ENCODE measurements at places on chromosomes 3 and 15. TPM values are rescaled to one million over a fixed set of nuclear protein-coding genes. Genes with fewer than 3 reads are reported as not detected.

DNA sequence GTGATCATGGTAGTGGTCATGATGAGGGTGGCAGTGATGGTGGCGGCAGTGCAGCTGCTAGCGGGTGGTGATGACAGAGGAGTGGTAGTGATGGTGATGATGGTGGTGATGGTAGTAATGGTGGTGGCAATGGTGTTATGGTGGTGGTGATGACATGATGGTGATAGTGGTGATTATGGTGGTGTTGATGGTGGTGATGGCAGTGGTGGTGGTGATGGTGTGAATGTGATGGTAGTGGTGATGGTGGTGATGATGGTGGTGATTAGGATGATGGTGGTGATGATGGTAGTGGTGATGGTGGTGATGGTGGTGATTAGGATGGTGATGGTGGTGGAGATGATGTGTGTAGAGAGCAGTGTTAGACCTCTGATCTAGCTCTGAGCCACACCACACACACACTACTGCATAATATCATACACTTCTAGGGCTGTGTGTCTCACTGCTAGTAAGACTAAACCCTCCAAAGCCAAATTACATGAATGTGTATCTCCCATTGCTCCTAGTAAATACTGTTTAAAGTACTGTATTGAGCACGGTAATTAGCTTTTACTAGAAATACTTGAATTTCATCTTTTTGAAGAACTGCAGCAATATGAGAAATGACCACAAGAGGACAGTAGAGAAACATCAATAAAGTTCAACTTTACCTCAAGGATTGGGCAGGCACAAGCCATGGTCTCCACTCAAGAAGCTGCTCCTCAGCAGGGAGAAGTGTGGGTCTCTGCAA, 28.8 kb downstream of the TMED3 start:
- peak; percentile 40 for DNase-seq

DNA sequence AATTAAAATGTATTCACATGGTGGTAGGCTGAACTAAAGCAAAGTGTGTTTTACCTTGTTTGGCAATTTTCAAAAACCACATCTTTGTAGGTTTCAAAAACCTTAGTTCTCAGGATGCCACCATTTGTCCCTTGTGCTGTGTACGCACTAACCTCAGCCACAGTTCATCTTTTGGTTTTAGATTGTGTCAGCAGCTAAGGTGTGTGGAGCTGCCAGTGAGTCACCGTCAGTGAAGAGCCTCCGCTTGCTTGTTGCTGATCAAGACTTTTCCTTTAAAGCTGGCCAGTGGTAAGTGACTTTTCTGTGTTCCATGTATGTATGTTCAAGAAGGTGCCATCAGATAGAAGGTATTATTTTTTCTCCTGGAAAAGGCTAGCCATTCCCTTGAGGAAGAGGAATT, 21.1 kb downstream of the OXNAD1 start:
- DNase-seq = no peak

The ALPK3 gene
- total RNA-seq = 33.5 TPM

DNA sequence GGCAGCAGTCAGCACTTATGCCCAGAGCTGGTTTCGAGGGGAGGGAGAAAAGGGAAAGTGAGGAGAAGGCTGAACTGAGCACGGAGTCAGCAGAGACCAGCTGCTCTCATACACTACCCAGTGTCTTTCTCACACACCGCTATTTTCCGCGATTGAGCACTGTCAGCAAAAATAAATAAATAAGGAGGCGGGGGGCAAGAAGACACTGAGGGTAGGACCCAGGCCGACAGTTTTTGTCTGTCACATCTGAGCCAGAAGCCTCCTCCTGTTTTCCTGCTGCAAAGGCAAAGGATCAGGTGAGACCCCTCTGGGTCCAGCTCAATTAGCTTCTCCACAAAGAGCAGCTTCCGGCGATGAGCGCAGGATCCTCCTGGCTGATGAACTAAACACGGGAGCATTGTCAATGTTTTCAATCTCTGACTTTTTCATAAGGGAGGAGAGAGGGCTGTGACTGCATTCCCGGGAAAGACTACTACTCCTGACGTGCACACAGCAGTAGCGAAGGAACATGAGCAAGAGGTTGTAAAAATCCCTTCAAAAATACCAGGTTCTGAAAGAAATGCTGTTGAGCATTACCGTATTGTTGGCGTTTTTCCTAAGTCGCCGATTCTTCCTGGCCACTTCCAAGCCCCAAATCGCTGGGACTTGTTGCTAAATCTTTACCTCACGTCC, 1.3 kb downstream of the FRMD5 start:
- peak; percentile 12 for DNase-seq

DNA sequence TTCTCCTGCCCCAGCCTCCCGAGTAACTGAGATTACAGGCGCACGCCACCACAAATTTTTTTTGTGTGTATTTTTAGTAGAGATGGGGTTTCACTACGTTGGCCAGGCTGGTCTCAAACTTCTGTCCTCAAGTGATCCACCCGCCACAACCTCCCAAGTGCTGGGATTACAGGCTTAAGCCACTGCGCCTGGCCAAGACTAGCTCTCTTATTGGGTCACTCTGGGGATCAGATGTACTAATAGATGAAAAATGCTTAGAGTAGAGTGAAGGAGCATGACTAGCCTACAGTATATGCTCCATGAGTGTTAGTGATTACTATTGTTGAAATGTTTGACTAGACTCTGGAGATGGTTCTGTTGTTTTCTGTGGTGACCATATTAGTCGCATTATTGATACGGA, 21.8 kb downstream of the RARB start:
- DNase-seq = no peak

The NRROS gene
- total RNA-seq = 1.0 TPM

The LRTM1 gene
- not detected for total RNA-seq

DNA sequence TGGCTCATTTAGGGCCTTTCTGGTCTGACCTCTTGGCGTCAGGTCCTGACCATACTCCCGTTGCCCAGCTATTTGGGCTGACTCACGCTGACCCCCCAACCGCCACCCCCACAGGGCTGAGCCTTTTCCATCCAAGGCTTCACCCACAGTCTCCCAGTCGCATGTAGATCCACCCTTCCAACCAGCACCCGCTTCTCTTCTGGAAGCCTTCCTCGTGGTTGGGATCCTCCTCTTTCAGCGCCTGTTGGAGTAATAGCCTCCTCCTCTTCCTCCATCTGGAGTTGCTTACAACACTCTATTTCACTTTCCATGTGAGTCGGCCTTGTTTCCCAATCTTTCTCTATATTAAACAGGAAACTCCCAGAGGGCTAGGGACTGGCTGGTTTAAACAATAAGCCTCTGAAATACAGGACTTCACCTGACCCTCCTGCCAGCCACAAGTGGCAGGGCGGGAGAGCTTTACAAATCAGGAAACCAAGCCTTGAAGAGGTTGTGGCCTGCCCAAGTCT, 2.1 kb upstream of the ALAS1 start:
- DNase-seq = peak; percentile 47

The PROS1 gene
- 75.9 TPM for total RNA-seq

- no peak for DNase-seq
Observed at GRCh38 chr3:13394363-13394762, 25.8 kb downstream of the NUP210 start.

The RHOV gene
- not detected for total RNA-seq

DNA sequence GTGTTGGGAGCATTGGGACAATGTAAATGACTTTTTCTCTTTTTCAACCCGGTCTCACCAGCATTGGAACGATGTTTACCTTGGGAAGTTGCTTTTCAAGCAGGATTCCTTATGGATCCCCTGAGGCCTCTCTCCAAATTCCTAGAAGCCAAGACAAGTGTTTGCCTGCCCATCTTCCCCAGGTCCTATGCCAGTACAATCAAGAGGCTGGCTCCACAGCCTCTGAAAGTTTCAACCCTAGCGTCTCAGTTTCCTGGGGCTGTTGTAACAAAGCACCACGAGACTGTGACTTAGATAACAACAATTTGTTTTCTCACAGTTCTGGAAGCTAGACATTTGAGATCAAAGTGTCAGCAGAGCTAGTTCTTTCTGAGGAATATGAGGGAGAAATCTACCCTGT, 347.2 kb upstream of the UMPS start:
- DNase-seq = no peak

DNA sequence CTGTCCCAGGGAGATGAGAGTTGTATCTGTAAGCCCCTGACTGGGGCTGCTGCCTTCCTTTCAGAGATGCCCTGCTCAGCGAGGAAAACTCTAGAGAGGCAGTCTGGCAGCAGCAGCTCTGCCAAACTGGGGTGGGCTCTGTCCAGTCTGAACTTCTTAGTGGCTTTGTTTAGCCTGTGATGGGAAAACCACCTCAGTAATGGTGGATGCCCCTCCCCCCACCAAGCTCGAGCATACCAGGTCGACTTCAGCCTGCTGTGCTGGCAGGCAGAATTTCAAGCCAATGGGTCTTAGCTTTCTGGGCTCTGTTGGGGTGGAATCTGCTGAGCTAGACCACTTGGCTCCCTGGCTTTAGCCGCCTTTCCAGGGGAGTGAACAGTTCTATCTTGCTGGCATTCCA, 218.3 kb downstream of the TUSC7 start:
- DNase-seq = no peak

DNA sequence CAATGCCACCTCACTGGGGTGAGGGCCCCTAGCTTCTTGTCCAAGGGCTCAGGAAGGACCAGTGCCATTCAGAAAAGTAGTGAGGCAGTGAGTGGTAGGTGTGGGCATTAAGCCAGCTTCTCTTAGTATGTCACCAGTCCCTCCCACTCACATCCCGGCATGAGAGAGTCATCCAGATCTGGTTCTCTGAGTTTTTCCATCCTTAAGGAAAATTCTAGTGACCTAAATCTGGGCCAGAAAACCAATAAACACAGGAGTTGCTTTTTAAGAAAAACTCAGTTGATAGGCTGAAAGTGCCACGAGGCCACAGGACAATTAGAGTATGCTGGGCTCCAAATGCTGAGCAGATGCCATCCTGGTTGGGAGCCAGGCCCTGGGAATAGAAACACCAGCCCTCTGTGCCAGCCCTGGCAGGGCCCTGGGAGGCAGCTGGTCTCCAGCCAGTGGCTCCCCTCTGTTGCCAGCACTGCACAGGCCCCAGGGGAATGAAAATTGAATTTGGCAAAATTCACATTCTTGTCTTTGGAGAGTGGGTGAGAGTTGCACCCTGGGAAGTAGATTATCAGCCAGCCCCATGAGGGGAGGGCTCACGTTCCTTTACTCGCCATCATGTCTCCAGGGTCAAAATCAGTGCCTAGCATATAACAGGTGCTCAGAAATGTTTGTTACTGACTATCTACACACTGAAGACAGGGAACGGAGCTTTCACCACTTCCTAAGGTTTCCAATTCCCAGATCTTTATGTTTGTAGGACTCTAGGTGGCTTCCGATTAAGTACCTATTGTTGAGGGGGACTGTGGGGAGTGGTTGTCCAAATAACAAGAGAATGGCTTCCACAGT, 52.8 kb downstream of the FAM43A start:
- no peak for DNase-seq

The GNAT1 gene
- not detected for total RNA-seq

DNA sequence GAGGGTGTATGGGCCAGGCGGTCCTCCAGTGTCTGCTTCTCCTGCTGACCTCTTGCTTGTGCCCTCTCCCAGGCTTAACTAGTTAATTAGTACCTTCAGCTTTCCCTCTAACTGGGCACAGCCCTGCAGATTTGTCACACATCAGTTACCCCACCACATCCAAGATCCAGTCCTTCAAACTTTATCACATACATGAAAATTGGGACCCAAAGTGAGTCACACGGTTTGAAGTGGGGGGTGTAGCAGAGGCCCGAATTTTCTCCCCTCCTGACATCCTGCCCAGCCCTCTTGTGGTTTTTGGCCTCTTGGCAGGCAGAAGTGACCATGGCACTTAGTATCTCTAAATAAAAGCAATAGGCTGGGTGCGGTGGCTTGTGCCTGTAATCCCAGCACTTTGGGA, 3.9 kb downstream of the MAPKAPK3 start:
- peak; percentile 50 for DNase-seq

DNA sequence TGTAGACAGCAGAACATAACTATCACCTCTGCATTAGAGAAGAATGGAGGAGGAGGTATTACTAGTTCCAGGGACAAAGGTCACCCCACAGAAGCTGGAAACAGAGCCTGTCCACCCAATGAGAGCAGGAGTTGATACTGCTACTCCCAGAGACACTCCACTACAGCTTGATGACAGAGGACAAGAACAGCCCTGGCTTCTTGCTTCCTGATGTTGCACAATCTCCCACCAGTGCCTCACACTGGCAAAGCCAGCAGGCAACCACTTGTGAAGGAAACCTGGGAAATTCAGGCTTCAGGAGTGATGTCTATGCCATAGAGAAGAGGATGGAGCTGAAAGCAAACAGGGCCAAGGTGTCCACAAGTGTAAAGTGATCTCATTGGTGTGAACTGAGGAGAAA, 78.0 kb upstream of the POU1F1 start:
- no peak for DNase-seq

Measured in LHCN-M2 (cell line).